ENCODE measurements at places on chromosomes 3 and 15. TPM values are rescaled to one million over a fixed set of nuclear protein-coding genes. Genes with fewer than 3 reads are reported as not detected.

DNA sequence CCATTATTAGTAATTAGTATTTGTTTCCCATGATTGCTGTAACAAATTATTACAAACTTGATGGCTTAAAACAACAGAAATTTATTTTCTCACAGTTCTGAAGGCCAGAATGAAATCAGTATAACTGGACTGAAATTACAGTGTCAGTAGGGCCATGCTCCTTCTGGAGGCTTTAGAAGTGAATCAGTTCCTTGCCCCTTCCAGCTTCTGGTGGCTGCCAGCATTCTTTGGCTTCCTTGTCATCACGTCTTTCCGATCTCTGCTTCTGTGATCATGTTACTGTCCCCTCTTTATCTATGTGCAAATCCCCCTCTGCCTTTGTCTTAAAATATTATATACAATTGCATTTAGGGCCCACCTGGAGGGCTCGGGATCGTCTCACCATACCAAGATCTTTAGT, 92.0 kb downstream of the FOXB1 start:
- no peak for DNase-seq

DNA sequence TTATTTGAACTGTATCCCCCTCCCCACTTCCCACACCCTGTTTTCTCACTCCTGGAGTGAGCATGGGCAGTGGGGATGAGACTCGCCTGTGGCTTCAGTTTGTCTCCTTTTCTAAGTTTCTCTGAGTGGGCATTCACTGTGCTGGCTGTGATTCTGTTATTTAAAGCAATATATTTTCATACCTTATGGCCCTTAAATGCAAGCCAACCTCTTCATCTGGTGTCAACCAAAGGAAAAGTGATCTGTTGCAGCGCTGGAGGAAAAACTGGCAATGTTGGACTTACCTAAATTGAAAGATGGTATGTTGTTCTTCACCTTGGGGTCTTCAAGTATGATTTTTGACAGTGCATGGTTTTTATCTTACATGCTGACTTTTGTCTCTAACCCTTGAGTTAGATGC, 56.1 kb downstream of the RBM6 start:
- no peak for DNase-seq

DNA sequence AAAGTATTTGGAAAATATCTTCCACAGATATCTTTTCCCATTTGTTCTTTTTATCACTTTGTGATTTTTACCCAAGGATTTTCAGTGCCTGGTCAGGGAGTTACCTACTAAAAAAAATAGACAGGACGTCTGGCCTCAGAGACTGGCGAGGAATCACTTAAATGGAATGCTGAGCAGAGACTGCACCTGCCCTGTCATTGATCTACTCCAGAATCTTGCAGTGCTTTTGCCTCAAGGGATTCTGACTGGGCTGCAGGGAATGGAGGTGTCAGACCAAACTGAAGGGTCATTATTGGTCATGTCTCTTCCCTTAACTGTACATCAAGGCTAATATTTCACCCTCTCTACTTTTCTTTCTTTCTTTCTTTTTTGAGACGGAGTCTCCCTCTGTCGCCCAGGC, 12.1 kb upstream of the RYR3 start:
- no peak for DNase-seq

GRCh38 chr15:73504885-73505284, 61.9 kb downstream of the REC114 start:
- DNase-seq = no peak

The MKRN2OS gene
- not detected for polyA plus RNA-seq

The SATB1 gene
- polyA plus RNA-seq = 6.2 TPM

The SMCO1 gene
- not detected for polyA plus RNA-seq

The MTFMT gene
- polyA plus RNA-seq = 11.7 TPM

Data from kidney (tissue), 22 donors.